Endodermal cell (in vitro differentiated cells): ENCODE measurements at places on chromosomes 2 and 18. TPM values are rescaled to one million over a fixed set of nuclear protein-coding genes. Genes with fewer than 3 reads are reported as not detected.

DNA sequence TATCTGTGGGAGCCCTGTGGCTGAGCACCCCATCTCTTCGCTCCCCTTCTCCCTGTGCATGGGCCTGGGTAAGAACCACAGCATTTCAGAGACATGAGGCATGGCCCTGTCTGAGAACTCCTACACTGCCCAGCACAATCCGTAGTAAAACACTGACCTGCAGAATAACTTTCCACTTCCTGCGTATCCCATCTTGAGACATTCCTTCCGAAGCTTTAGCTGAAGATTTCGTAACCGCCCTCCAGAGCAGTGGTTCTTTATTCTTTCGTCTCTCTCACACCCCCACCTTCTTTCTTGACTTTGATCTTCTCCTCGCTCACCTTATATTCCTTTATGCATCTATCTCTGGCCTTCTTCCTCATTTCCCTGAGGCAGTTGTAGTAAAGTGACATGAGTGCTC is 381.1 kb downstream of the HRH4 start:
- H3K4me3 ChIP-seq, result no peak overlapping the region
- DNase-seq, result no peak
- H3K27me3 ChIP-seq, result peaks cover 3% of the 10 kb centered on the region
- H3K27ac ChIP-seq, result no peak overlapping the region
- H3K36me3 ChIP-seq, result no peaks in the 10 kb centered on the region

The GCG gene
- total RNA-seq, result not detected in 2 replicates

GRCh38 chr2:59578349-59578748 is 975.1 kb downstream of the BCL11A start:
- no peak overlapping the region for H3K27ac ChIP-seq
- DNase-seq, result no peak
- H3K4me1 ChIP-seq, result no peaks in the 10 kb centered on the region
- no peaks in the 10 kb centered on the region for H3K36me3 ChIP-seq

The C1QL2 gene
- total RNA-seq, result 0.18 TPM in 1 of 2 replicates, not detected in the other

- no peak for DNase-seq
- H3K4me3 ChIP-seq, result no peak overlapping the region
- H3K36me3 ChIP-seq, result no peaks in the 10 kb centered on the region
- no peak overlapping the region for H3K27ac ChIP-seq
Observed at GRCh38 chr2:62430146-62430545, 75.8 kb downstream of the TMEM17 start.

- H3K4me3 ChIP-seq, result no peak overlapping the region
- H3K27ac ChIP-seq, result no peak overlapping the region
- H3K27me3 ChIP-seq, result no peaks in the 10 kb centered on the region
- DNase-seq, result no peak
Observed at GRCh38 chr2:188978291-188979081, 4.3 kb downstream of the COL3A1 start.

The CD8B2 gene
- not detected in 3 replicates for total RNA-seq
